ENCODE measurements at places on chromosomes 5 and 9. TPM values are rescaled to one million over a fixed set of nuclear protein-coding genes. Genes with fewer than 3 reads are reported as not detected.

GLRA1 gene
- total RNA-seq, result not detected

FSD1L gene
- 9.7 TPM for total RNA-seq

TNC gene
- 326 TPM for total RNA-seq

NTNG2 gene
- 1.1 TPM for total RNA-seq

MYMK gene
- total RNA-seq, result not detected

SURF2 gene
- total RNA-seq, result 17.0 TPM

PCDHA4 gene
- under 0.01 TPM for total RNA-seq

RFESD gene
- total RNA-seq, result 2.0 TPM

OBP2B gene
- total RNA-seq, result not detected

C9 gene
- 0.44 TPM for total RNA-seq

HAPLN1 gene
- 1.1 TPM for total RNA-seq

ANKRD18B gene
- total RNA-seq, result 1.1 TPM

CTNND2 gene
- not detected for total RNA-seq

CDC20B gene
- not detected for total RNA-seq

OMD gene
- total RNA-seq, result not detected

ANKRD34B gene
- total RNA-seq, result not detected

TMOD1 gene
- total RNA-seq, result not detected
